ENCODE measurements at places on chromosomes 6 and 20.

DNA sequence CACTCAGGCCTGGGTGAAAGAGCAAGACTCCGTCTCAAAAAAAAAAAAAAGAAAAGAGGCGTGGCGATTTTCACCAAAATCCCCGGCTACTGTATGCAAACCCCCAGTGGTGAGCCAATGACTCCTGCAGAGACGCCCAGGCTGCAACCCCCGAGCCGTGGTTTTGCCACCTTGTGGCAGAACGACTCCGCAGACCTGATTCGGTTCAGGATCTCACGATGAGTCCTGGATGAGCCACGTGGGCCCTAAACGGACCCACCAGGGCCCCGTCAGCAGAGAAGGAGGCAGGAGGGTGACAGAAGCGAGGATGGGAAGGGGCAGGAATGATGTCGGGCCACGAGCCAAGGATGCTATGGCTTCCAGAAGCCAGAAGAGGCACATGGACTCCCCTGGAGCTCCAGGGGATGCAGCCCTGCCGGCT lies 42.5 kb downstream of the SLC2A4RG start:
- DNase-seq, result peak; percentile 27

DNA sequence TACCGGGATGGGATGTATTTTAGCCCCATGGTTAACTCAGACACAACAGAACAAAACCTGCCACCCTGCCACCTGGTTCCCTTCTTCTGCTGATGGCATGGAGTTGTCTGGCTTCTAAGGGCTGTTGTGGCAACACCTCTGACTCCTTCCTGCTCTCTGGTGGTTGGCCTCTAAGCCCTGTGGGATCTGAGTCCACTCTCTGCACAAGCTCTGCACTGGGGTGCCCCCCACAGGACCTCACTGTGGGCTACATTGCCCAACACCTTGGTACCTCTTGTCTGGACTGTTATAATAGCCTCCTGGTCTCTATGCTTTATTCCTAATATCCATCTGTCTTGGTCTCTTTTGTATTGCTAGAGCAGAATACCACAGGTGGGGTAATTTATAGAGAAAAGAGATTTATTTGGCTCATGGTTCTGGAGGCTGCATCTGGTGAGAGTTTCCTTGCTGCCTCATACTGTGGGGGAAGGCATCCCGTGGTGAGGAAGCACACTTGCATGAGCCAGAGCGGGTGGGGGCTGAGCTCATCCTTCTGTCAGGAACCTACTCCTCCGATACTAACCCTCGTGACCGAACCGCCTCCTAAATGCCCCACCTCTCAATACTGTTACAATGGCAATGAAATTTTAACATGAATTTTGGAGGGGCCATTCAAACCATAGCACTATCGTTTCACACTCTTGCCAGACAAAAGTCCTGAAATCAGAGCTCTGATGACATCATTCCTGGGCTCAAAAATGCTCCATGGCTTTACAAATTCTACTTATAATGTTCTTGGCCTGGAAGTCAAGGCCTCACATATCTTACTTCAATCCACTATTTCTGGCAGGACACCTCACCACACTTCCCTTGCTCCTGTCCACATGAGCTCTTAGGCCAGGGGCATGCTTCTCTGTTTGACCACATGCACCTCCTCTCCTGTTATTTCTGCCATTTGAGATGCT lies 127.2 kb downstream of the PAX1 start:
- no peak for DNase-seq

DNA sequence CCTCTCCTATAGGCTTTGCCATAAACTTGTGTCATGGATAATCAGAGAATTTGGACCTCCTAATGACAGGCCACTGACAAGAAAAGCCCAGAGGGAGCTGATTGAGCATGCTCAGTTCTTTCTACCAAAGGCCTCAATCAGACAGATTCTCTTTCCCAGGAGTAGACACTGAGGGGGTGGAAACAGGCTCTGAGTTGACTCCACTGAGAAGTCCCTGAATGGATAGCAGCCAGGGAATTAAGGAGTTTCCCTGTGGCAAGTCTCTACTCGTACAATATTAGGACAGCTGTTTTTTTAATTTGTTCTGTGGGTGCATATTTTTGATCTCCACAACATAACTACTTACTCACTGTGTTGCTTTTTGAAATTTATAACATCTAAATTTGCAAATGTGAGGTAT lies 63.3 kb downstream of the SLC16A10 start:
- no peak for DNase-seq

- DNase-seq, result no peak
These were observed 781.4 kb downstream of the QKI start for GRCh38 chr6:164195942-164196281.

DNA sequence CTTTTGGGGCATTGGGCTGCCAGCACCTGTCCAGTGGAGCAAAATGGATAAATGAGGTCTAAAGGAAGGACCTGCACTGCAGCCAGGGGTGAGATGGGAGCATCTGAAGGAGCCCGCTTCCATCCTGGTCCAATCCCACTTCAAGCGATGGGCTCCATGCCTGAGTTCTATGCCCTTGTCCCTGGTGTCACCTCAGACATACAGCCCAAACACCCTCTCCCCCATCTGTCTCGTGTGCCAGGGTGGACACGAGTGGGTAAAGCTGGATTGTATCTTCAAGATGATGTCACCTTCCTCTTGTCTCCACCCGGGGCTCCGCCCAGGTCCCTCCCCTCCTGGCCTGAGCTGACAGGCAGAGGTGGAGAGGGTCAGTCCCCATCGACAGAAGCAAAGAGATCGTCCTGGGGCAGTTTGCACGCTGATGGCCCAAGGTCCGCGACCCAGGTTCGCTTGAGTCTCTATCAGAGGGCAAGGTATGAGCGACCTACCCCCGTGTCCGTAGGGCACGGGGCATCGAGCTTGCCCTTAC lies 544 bp downstream of the SMIM29 start:
- DNase-seq, result no peak

- no peak for DNase-seq
These were observed 94.0 kb upstream of the NHSL1 start for GRCh38 chr6:138593124-138593877.

GRCh38 chr6:119083007-119083406 lies 4.5 kb upstream of the FAM184A start:
- no peak for DNase-seq

DNA sequence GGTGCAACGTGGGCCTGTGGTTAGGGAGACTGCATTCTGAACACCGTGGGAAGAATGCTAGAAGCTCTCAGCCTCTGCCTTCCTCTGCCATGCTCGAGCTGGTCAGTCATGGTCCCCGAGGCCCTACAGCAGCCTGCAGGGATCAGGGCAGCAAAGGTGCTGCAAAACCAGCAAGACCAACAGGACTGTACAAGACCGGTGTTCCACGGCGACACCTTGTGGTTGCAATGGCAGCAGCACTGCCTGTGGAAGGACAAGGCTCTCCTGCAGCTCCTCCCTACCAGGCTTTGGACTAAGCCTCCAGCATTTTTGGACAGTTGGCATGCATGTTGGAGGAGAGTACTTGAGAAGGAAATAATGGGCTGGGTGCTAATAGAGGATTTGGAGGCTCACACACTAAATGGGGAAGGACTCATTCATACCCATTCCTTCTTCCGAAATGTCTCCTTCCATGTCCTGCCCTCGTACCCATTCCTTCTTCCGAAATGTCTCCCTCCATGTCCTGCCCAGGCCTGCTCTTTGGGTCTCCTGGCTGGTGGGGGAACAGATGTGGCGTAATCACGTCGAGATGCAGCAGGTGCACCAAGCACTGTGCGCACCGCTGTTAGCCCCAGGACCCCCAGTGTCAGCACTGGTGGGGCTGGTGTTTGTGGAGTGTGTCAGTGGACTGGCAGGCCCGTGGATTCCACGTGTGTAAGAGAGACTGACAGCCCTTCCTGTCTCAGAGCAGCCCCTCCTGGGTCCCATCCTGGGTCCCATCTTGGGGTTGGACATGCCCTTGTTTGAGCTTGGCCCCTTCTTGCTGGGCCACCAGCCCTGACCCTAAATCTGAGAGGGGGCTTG lies 18.6 kb upstream of the MYT1 start:
- DNase-seq, result peak; percentile 42

DNA sequence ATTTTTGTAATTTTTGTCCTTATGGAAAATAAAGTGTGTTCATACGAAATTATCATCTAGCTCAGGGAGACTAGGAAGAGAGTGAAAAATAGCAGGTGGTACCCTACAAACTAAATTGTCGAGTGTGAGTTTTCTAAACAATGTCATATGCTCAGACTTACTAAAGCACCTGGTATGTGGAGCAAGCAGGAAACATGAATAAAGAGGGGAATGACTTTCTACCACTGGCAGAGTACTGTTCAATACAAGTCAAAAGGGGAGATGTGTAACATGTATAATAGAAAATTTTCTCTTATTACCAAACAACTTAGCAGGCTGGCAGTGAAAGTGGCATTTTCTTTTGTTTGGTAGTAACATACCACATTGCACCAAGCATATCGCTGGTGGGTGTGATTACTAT lies 36.1 kb downstream of the CTNNBL1 start:
- DNase-seq, result no peak

- no peak for DNase-seq
These were observed 2.1 kb downstream of the ZMYND8 start for GRCh38 chr20:47354464-47354713.

DNA sequence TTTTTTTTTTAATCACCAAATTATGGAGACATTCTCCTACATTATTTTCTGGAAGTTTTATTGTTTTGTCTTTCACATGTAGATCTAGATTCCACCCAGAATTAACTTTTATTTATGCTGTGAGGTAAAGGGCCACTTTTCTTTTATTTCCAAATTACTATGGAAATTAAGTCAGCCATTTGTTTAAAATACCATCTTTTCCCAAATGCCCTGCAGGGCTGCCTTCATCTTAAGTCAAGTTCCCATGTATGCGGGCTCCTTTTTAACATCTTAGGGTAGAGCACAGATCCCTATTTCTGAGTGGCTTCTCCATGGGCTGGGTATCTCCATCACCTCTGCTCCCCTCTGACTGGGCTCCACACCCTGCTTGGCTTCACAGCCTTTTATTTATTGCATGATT lies 348.4 kb downstream of the SOX4 start:
- no peak for DNase-seq

DNA sequence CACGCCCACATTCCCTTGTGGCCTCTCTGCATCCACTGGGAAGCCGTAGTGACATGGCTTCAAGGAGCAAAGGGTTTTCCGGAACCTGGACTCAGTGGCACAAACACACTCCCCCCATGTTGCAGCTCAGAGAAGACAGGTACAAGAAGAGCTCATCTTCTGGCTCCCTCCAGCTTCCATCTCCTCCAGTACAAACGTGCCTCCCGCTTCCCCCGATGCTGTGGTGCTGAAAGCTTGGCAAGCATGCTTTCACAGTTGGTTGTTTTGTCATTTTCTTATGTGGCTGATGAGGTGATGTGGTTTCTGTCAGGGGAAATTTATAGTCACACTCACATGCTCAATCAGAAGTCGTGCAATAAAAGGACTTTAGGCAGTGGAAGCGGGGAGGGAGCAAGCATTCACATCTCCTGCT lies 258.5 kb downstream of the KIF16B start:
- DNase-seq, result no peak

DNA sequence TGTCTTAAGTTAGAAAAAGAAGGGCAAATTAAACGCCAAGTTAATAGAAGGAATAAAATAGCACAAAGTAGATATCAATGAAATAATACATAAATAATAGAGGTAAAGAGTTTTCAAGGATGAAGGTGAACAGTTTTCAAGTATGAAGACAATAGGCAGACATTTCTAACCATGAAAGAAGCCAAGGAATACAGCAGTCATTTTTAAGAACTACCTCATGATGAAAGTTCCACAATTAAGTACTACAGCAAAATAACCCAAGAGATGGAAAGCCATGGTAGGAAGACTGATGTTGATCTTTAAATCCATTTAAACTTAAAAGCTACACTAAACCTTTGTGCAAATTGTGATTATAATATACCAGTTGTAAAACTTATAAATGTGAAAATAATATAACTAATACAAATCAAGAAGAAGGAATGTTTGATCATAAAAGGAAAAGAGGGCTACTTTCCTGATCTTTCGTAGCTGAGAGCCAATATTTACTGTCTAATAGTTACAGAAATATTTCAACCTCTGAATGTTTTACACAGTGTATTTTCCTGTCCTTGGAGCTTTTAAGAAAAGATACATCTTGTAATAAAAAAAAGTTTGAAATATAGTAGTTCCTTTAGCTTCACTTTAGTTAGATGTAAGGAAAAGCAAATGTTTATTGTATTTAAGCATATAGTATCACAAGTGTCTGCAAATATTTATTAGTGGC lies 143.1 kb downstream of the STXBP5 start:
- no peak for DNase-seq

DNA sequence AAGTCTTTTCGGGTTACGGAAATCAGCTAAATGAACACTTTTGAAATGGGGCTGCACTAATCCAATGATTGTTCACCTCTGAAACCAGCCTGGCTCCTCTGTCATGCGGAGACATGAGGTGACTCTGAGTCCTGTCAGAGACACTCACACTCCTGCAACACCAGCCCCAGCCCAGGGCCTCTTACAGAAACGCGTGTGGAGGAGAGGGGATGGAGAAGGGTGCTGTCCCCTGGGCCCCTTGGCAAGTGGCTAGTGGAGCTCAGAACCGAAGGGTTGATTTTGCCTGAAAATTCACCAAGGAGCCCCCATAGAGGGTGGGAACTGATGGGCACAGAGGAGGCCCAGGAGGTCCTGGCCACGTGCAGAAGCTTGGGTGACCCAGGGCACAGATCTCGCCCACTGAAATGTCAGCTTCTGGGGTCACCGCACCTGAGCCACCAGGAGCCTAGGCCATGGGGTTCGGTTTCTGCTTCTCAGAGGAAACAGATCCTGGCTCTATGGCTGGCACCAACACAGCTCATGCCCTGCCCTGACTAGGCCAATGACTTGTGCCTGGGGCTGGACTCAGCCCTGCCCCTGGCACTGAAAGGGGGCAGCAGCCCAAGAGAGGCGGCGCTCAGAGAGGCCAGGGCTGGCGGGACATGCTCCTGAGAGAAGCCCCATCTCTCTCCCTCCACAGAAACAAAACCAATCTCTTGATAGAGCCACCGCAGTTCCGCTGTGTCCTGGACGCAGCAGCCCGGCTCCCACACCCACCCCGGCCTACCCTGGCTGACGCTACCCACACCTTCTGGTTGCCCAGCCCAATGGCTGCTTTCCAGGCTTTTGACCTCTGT lies 144.7 kb downstream of the ERMARD start:
- DNase-seq, result no peak

GRCh38 chr20:37525810-37526209 lies 1.9 kb downstream of the BLCAP start:
- no peak for DNase-seq

DNA sequence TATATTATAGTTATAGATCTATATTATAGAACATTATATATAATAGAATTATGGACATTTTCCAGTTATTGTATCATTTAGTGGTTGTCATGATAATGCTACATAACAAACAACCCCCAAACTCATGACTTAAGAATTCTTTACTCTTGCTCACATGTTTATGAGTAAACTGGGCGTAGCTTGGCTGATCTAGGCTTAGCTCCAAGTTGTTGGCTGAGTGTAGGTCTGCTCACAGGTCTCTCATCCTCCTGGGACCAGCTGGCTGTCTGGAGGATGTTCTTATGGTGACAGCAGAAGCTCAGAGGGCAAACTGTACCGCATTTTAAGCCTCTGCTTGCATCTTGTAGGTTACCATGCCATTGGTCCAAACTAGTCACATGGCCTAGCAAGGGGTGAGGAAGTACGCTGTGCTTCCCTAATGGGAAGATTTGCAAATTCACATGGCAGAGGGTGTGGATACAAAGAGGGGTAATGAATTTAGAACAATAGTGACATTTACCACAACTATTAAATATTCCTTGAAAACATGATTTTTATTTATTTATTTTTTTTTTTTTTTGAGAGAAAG lies 34.2 kb downstream of the ARHGAP40 start:
- no peak for DNase-seq

All from T47D (cell line).